AG04449 (cell line): ENCODE measurements at places on chromosomes 13 and 19.
A peak's percentile ranks its signal among the peaks of the same experiment; 100 is the strongest.

GRCh38 chr19:39177110-39177699 is 19.6 kb upstream of the NCCRP1 start:
- DNase-seq, result no peak

GRCh38 chr19:29872224-29872731 is 60.5 kb downstream of the CCNE1 start:
- DNase-seq, result no peak

DNA sequence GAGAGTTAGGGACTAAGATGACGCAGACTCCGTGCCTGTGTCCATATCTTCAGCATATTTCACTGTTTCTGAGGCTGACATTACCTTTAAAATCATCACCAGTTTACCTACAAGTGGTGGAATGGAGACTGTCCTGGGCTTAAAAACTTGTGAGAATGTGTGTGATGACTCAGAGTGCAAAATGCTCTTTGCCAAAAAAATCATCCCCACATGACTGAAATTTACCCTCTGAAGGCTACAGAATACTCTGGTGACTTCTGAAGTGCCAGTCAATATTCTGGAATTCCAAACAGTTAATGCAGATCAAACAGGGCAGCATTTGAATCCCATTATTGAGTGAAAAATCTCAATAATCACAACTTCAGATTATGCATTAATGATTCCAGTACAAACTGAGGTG is 901.4 kb downstream of the EFNB2 start:
- DNase-seq, result no peak

GRCh38 chr13:113397608-113398425 is 33.9 kb upstream of the GRTP1 start:
- no peak for DNase-seq

- no peak for DNase-seq
Measured at GRCh38 chr13:79307866-79308298, 98.2 kb downstream of the RBM26 start.

- DNase-seq, result no peak
Measured at GRCh38 chr19:33210266-33210940, 15.2 kb downstream of the SLC7A10 start.

- no peak for DNase-seq
Measured at GRCh38 chr19:31908496-31909225, 436.7 kb upstream of the ZNF507 start.

DNA sequence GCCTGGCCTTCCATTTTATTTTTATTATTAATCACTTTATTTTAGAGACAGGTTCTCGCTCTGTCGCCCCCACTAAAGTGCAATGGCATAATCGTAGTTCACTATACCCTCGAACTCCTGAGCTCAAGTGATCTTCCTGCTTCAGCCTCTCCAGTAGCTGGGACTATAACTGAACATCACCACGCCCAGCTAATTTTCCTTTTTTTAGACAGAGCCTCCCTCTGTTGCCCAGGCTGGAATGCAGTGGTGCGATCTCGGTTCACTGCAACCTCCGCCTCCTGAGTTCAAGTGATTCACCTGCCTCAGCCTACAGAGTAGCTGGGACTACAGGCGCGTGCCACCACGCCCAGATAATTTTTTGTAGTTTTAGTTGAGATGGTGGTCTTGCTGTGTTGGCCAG is 6.7 kb upstream of the PAN3 start:
- no peak for DNase-seq

- DNase-seq, result no peak
Measured at GRCh38 chr19:38149661-38150061, 74.4 kb downstream of the DPF1 start.

GRCh38 chr19:2246801-2247361 is 2.2 kb upstream of the AMH start:
- DNase-seq, result no peak

DNA sequence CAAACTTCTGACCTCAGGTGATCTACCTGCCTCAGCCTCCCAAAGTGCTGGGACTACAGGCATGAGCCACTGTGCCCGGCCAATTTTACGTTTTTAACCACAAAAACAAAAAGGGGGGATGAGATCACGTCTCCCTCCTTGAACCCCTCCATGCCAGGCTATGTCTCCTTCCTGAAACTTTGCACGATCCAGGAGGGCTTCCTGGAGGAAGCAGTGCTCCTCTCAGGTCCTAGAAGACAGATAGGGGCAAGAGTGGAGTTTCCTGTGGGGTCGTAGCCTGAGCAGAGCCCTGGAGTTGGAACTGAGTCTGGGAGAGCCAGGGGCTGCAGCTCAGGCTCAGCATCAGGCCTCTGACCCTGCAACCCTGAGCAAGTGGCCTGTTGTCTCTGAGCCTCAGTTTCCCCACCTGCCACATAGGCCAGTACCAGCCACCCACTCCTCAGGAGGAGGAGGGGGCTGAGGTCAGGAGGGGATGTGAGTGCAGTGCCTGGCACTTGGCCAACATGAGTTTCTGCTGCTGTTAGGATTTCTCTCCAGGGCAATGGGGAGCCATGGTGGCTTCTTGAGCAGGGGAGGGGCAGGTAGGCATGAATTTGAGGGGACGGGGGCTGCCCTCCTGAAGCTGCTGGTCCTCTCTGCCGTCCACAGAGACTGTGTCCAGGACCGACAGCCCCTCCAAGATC is 16.0 kb downstream of the APBA3 start:
- no peak for DNase-seq

- DNase-seq, result no peak
Measured at GRCh38 chr13:28058866-28059613, 41.3 kb downstream of the FLT3 start.

DNA sequence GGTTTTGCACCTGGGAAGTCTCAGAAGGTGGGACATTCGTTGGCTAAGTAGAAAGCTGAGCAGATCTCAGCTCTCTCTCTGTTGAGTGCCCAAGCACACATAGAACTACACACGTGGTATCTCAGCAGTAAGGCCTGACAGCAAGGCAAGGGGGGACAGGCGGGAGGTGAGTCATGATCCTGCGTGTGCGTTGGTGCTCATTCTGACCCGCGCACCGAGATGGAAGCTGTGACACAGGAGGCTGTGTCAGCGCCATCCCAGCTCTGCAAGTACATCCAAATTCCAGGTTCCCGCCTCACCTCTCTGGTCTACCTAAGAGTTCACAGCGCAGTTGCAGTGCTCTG is 135.7 kb downstream of the USP12 start:
- no peak for DNase-seq

- DNase-seq, result no peak
Measured at GRCh38 chr19:6794686-6795431, 22.4 kb downstream of the VAV1 start.

- DNase-seq, result peak; percentile 26
Measured at GRCh38 chr19:40633207-40633606, 32.0 kb downstream of the LTBP4 start.

DNA sequence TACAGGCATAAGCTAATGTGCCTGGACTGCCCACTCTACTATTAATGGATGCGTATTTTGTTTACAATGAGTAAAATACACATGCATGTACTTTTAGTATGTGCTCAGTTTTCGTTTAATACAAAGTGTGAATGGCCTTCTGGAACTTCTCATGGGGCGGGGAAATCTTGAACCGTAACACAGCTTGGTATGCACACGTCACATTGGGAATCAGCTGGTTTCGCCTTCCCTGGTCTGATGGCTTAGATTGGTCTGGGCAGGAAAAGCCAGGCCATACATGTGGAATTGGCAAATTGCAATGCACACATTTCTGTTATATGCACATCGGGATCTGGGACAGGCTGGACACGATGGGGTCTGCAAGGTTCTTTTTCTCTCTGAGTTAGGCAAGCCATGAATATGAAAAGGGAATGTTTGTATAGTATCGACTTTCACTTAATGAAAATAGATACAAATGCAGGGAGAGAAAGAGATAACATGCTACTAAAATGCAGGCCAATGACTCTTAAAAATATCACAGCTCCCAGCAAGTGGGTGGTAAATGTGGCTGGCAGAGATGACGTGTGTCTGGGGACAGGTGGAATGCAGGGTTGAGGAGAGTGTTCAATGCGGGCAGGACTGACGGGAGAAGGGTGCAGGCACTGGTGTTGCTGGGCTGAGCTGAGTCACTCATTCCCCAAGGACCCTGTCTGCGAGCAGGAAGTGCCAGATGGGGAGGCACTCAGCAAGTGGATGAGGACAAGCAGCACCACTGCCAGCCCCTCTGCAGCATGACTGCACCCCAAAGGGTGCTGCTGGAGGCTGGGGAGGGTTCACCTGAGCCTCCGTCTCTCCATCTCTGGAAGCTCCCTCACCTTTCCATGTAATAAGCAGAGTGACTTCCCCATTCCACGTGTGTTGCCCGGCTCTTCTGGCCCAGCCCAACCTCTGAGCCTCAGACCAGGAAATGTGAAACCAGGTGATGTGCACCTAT is 204.0 kb upstream of the GPR12 start:
- no peak for DNase-seq

DNA sequence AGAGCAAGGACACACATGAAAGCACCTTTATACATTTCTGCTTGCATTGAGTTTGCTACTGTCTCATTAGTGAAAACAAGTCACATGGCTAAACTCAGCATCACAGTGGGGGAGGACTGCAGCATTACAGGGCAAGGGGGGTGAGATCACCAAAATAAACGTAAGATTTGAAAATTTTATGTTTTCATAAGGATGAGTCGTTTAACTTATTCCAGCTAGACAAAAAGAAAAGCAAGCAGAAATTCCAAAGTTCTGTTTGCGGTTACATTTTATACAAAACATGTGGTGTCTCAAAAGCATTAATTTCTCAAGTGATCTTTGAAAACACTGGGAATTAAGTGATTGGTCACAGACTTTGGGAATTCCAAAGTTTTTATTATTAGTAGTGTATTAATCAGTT is 261.4 kb upstream of the RXFP2 start:
- peak; percentile 88 for DNase-seq

DNA sequence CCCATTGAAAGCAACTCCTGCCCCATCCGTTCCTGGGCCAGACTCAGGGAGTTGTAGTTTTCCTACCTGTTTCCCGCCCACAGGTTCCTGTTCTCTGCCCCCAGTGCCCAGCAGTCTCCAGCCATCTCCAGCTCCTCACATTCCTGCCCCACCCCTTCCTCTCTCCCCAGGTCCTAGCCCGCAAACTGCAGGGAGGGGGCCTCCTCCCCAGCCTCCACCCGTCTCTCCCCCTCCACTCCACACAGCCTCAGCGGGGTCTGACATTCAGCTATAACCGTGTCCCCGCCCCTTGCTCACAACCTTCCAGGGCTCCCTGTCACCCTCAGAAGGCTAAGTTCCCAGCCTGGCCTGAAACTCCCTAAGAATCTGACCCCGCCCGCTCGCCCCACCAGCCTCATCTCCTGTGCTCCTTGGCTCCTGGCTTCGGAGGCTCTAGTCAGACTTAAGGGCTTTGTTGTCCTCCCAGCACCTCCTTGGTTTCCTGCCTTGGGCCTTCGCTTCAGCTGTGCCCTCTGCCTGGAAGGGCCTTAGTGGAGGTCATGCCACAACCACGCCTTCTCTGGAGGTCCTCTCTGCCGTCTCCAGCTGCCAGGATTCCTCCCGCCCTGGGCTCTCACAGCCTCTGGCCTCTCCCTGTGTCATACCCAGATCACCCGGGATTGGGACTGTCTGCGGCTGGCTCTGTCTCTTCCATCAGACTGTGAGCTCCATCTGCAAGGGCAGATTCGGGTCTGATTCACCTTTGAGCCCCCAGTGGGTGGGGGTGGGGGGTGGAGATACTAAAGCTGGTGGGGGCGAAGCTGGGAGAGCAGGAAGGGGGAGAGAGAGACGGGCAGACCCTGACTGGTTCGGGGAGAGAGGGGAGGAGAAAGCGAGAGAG is 5.1 kb upstream of the SPACA6 start:
- no peak for DNase-seq

- no peak for DNase-seq
Measured at GRCh38 chr19:13300421-13301030, 150.3 kb downstream of the IER2 start.

DNA sequence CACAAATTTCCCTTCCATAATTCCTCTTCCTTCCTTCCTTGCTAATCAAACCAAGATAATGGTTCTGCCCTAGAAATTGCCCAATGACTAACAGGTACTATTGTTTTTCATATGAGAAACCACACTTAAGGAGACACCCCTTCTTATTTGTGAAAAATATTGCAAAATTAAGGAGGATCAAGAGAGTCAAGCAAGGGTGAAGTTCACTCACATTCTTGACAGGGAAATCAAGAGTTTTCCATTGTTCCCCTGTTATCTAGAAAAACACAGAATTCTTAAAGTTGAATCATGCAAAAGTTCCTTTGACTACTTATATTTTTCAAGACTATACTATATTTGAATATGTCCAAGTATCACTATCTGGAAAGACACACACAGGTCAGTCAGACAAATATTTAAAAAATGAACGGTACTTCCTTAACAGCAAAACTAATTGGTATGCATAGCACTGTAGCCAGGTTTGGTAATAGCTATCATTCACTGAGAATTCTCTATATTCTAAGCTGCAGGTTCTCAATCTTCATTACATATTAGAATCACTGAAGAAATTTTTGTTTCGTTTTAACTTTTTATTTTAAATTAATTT is 897.2 kb downstream of the DIAPH3 start:
- DNase-seq, result no peak

DNA sequence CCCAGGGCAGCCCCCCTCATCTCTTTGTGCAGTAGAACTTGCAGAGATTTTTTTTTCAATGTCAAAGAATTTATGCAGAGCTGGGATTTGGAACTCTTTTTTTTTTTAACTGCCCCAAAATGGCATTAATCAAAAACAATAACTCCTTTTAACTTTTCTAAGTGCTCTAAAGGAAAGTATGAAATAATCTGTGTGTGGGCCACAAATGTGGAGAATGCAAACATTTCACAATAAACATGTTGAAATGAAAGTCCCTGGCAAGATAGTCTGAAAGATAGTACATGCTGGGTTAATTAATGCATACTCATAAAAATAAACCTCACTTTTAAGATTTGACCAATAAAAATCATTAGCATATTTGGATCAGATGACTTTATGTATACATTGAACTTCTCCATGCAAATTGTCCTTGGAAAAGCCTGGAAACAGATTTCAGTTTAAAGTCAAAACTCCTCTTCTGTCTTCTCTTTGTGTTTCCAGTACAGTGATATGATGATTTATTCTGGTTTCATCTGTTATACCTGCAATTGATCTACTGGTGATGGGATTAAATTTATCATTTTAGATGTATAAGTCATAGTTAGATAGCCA is 30.5 kb upstream of the ZNF536 start:
- no peak for DNase-seq

DNA sequence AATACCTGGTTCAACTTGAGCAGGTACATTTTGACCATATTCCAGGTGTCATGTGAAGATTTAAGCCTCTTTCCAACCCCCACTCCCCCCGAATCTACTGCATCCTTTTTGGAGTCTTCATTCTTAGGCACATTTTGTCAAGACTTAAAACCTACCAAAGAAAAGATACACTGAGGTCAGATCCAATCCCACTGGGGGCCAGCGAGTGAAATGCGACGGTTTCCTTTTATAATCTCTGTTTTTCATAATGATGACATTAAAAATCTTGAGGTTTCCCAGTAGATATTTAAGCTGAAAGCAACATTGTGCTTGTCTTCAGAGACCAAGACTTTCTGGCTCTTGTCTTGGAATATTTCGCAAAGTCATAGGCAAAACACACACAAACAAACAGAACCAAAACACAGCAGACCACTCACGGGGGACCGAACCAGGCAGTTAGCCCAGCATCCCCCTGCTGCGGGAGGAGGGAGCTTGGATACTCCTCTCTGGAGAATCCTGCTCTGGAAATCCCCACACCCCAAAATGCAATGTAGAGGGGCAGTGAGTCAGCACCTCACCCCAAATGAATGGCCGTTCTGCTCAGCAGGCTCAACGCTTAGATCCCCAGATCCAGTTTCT is 506 bp upstream of the GAS6 start:
- DNase-seq, result no peak

GRCh38 chr13:21458813-21459701 is at the start of gene ZDHHC20:
TSS of gene ZDHHC20 (minus strand) at chr13:21459303. CDS start at chr13:21459171, 132 bp downstream.
- DNase-seq, result no peak

- DNase-seq, result no peak
Measured at GRCh38 chr13:108560093-108560492, 69.3 kb upstream of the MYO16 start.

GRCh38 chr19:6126335-6126974 is 9.0 kb upstream of the ACSBG2 start:
- DNase-seq, result no peak
